ENCODE measurements at places on chromosomes 6 and 20. TPM values are rescaled to one million over a fixed set of nuclear protein-coding genes. Genes with fewer than 3 reads are reported as not detected.
A peak's percentile ranks its signal among the peaks of the same experiment; 100 is the strongest.

DNA sequence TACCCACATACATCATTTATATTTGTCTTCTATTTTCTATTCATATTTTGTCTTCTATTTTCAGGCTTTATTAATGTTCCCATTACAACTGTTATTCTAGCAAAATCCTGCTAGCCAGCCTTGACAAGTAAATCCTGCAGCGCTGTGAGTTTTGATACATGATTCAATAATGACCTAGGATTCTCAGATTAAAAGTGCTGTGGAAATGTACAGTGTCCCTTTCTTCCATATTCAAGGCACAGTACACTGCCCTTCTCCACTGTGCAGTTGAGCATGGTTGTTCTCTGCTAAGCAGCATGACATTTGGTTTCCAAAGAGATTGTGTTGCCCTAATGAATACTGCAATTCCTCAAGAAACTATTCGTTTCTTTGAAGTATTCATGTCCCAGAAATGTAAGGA lies 5.8 kb upstream of the HEY2 start:
- H3K27ac ChIP-seq: no peak overlapping the region
- no peaks in the 10 kb centered on the region for H3K36me3 ChIP-seq
- no peak for DNase-seq
- peaks cover 2% of the 10 kb centered on the region for H3K4me1 ChIP-seq
- H3K4me3 ChIP-seq: peak overlapping the region; percentile 12

Gene HDGFL1
- not detected for total RNA-seq

DNA sequence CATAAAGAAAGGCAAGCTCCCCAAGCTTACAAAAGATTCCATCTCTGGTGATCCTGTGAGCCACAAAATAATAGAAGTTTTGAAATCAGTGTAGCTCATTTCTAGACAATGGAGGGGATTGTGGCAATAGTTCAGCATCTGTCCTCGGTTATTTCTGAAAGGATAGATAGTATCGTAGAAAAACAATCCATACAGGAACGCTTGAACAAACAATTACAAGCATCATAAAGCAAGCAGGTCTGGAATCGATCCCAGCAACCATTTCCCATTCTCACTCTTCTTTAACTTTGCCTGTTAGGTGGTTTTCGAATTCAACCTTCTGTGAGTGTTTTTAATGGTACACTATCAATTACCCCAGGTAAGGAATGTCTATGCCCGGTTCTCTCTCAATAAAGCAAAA lies 931.1 kb downstream of the KIF16B start:
- no peak for DNase-seq
- no peaks in the 10 kb centered on the region for H3K36me3 ChIP-seq
- H3K4me3 ChIP-seq: no peak overlapping the region

DNA sequence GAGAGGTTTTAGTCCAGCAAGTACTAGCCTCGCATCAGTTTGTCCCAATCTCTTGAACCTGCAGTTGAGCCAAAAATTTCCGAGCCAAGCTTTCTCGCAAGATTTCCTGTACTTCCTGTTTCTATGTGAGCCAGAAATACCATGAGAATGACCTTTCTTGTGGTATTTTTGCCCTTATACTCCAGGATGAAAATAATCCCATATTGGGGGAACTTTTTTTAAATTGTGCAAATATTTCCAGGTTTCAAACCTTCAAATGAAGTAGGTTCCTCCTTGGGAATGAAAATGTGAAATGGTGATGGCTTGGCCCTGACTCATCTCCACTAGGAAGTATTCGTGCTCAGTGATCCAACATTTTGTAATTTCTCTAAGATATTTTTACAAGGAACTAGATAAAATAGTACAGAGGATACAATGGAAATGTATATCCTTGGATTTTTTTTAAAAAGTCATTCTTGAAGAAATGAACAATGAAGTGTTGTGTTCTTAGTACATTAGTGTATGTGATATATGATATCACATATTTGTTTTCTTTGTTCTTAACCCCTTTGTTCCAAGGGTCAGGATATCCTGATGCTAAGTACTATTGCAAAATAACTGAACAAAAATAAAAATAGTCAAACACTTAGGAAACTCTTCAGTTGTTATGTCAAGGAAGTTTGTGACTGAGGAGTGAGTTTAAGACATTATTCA lies 184.0 kb downstream of the PDE7B start:
- no peak for DNase-seq

- H3K36me3 ChIP-seq: no peaks in the 10 kb centered on the region
- no peak overlapping the region for H3K27ac ChIP-seq
- no peaks in the 10 kb centered on the region for H3K27me3 ChIP-seq
- DNase-seq: no peak
- no peak overlapping the region for H3K4me3 ChIP-seq
- H3K4me1 ChIP-seq: peaks cover 2% of the 10 kb centered on the region
These were observed 8.8 kb downstream of the PKIG start for GRCh38 chr20:44590980-44591778.

GRCh38 chr20:37235065-37235464 lies 26.5 kb downstream of the GHRH start:
- H3K36me3 ChIP-seq: peaks cover 95% of the 10 kb centered on the region
- no peak overlapping the region for H3K4me3 ChIP-seq
- H3K4me1 ChIP-seq: peaks cover 5% of the 10 kb centered on the region

Gene RGL2
- 58.1 TPM for total RNA-seq

Gene PLCB4
- total RNA-seq: 14.1 TPM

All from H1 (cell line).